ENCODE measurements at places on chromosomes 11 and 22. TPM values are rescaled to one million over a fixed set of nuclear protein-coding genes. Genes with fewer than 3 reads are reported as not detected.

- H3K4me1 ChIP-seq: no peaks in the 10 kb centered on the region
- H3K27me3 ChIP-seq: no peaks in the 10 kb centered on the region
- H3K36me3 ChIP-seq: no peaks in the 10 kb centered on the region
These were observed 68.3 kb downstream of the CTTN start for GRCh38 chr11:70466596-70466995.

DNA sequence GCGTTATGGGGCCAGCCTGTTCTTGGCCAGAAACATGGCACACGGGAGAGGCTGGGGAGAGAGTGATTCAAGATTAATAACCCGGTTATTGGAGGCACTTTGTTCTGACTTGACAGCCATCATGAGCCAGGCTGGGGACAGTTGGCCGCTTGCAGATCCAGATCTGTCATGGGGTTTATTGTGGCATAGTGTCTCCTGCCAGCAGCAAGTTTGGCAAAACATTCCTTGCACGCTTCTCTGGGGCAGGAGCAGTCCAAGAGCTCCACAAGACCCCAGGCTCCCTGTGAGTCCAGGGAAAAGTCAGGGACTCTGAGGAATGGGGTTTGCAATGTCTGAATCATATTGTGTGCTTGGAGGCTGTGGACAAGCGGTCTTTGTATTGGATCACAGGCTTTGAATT is 270.4 kb downstream of the MIAT start:
- H3K36me3 ChIP-seq: no peaks in the 10 kb centered on the region
- no peak overlapping the region for H3K27ac ChIP-seq
- no peak overlapping the region for H3K4me3 ChIP-seq
- H3K4me1 ChIP-seq: no peaks in the 10 kb centered on the region
- no peaks in the 10 kb centered on the region for H3K27me3 ChIP-seq
- no peak for DNase-seq

The MAJIN gene
- total RNA-seq: not detected

- H3K36me3 ChIP-seq: no peaks in the 10 kb centered on the region
- H3K27ac ChIP-seq: no peak overlapping the region
- no peak overlapping the region for H3K4me3 ChIP-seq
- H3K4me1 ChIP-seq: 0 out of 2 replicates have a peak, but pooled peaks cover 6% of the 10 kb centered on the region
- DNase-seq: peak; percentile 70
These were observed 16.2 kb upstream of the LDLRAD3 start for GRCh38 chr11:35927682-35928081.

The CD248 gene
- 0.27 TPM for total RNA-seq

DNA sequence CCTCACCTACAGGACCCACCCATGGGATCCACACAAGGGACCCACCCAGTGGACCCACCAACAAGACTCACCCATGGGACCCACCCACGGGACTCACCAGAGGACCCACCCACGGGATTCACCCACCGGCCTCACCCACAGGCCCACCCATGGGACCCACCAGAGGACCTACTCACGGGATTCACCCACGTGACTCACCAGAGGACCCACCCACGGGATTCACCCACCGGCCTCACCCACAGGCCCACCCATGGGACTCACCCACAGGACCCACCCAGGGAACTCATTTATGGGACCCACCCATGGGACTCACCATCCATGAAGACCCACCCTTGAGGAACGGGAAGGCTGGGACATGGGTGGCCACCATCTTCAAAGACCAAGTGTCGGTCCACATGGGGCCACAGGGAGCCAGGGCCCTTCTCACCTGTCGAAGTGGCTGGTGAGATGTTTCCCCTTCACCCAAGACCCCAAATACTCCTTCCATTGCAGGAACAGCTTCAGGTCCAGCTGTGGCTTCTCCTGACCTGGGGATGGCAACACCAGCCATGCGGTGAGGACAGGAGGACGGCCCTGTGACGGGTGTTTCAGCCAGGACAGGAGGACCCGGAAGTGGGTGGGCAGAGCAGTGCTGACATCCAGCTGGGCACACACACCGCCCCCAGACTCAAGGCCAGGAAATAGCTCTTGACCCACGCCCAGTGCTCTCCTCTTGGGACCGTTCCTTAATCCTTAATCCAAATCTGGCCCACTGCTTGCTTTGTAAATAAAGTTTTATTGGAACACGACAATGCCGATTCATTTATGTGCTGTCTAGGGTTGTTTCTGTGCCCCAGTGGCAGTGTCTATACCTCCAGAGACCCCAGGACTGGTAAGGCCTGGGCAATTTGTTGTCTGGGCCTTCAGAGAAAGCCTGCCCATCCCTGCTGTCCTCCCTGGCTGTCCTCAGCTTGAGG is 1005.1 kb downstream of the BRD1 start:
- no peaks in the 10 kb centered on the region for H3K36me3 ChIP-seq
- H3K27me3 ChIP-seq: no peaks in the 10 kb centered on the region
- H3K27ac ChIP-seq: no peak overlapping the region
- DNase-seq: no peak

DNA sequence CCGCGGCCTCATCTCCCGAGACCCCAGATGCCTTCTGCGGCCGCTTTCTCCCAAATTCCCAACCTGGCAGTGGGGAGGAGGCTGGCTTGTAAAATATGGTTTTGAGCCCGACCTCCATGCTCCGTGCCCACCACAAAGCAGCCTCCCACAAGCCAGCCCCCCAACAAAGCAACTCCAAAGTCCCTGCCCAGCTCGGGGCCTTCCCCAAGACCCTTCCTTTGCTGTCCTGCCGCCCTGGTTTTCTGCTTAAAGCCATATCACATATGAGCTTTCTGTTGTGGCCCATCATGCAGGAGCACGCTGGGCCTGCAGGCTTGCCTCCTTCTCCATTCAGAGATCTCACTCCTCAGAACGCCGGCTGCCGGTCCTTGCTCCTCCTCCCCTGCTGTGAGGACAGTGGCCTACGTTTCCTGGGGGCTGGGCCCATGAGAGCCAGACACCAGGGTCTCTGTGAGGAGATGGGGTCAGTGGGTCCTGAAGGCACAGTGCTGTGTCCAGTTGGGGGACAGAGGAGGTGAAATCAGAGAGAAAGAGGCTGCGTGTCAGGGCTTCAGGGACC is 680.0 kb downstream of the BRD1 start:
- no peaks in the 10 kb centered on the region for H3K27me3 ChIP-seq
- no peaks in the 10 kb centered on the region for H3K4me1 ChIP-seq
- H3K27ac ChIP-seq: no peak overlapping the region
- no peak overlapping the region for H3K4me3 ChIP-seq
- H3K36me3 ChIP-seq: no peaks in the 10 kb centered on the region

- H3K27me3 ChIP-seq: no peaks in the 10 kb centered on the region
- H3K27ac ChIP-seq: no peak overlapping the region
These were observed 137.9 kb downstream of the CTTN start for GRCh38 chr11:70536051-70536877.

Data from Caco-2 (cell line).